ENCODE measurements at places on chromosomes 3 and 15.

DNA sequence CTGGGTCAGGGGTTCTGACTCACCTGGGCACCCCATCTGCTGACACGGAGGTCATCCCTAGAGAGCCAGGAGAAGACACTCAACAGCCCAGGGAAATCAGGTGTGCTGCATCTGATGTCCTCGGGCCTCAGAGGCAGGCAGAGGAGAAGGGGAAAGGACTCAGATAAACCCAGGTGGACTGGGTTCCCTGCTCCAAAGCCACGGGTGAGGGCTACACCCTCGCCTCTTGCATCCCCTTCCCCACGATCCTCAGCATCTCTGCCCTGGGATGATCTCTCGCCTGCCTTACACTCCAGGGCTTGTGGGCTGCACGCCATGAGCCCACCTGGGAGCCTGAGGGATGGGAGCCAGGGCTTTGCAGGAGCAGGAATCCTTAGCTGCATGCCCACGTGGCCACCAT lies 8.2 kb upstream of the DUSP7 start:
- no peak for DNase-seq

DNA sequence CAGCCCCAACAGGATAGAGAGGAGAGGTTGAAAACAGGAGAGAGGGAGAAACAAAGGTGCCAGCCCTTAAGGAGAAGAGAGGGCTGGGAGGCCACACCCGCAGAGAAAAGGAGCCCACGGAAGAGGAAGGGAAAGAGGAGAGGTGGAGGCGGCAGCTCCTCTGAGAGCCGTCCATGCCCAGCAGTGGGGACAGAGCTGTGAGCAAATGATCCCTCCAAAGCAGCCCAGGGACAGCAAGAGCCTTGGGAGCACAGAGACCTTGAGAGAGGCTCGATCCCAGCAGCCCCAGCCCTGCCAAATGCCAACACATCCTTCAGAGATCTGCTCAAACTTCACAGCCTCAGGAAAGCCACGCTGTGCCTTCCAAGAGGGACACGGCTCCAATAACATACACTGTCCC lies 66.7 kb upstream of the CORO2B start:
- no peak for DNase-seq

DNA sequence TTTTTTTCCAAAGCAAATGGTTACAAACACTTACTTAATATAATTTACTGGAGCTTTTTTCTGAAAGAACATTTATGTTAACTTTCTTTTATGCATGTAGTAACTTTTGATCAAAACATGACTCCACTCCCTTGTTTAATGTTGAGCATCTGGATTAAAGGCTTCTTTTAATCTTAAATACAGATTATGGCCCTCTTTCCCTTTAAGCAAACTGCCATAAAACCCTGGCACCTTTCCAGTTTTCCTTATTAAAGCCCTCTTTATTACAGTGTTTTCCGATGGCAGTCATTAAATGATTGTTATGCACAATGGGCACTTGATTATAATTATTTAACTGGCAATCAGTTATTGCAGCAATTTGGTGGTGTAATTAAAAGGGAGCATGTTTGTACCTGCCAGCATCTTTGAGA lies 167.0 kb downstream of the VGLL4 start:
- no peak for DNase-seq

DNA sequence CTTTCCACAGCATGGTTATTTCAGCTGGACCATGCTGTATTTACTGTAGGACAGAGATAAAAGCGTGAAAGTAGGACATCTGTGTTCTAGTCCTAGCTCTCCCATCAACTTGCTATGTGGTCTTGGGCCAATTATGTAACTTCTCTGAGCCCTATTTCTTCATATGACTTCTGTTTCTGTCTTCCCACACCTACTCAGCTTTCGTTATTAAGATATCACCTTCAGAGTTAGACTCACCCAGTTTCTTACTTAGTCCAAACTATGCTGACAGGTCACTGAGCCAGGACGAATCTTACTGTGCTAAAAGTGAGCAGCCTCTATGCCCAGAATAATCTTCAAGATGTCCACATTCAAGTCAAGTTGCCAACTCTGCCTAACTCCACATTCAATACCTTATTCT lies 283.7 kb downstream of the IL5RA start:
- DNase-seq = no peak

DNA sequence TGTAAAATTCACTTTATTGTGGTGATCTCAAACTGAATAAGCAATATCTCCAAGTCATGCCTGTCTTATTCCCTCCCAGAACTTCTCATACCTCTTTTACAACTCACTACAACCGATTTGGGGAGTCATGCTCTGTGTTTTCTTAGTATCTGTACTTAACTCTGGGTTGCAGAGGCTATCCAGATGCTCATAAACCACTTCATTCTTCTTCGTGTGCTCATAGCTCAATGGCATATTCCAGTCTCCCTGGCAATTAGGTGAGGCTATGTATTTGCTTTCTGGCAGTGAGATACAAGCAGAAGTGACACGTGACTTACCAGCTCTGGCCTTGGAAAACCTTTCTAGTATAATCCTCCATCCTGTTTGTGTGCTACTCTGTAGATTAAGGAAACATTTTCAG lies 360.9 kb downstream of the ZNF385D start:
- no peak for DNase-seq

DNA sequence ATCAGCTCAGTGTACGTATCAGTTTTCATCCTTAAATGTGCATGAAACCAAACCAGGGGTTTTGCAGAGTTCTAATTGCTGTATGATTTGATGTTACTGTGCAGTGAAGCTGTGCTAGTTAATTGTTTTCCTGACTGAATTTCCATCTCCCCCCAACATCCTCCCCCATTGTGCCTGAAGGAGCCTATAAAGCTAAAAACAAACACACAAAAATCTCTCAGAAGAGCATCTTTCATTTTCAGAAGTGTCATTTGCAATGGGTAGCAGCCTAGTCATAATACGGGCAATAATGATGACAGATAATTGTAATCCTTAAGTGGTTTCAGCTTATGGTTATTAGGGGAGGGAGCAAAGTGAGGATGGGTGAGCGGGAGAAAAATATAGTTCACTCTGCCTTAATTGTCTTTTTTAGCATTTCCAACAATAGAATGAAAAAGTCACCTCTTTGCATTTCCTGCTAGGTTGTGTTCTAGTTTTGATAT lies 207.9 kb upstream of the TBL1XR1 start:
- DNase-seq = no peak

DNA sequence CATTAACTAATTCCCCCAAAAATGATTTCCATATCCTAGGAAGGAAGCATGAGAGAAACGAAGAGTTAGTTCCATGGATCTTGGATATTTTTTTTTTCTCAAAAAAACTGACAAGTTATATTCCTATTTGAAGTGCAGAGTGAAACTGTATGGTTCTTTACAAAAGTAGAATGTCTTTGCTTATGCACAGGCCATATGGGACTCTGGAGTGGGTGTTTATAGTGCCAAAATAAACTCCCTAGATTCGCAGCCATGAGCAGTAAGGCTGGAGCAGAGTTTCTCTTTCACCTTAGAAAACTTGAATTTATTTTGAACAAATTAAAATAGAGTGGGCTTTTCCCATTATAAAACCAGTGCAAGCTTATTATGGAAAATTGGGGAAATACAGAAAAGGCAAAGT lies 239.7 kb downstream of the PDCD6IP start:
- no peak for DNase-seq

GRCh38 chr3:190322604-190323245 lies 479 bp upstream of the CLDN1 start:
- no peak for DNase-seq

- no peak for DNase-seq
Measured at GRCh38 chr3:46286947-46287565, 44.8 kb downstream of the CCR3 start.

GRCh38 chr3:24725514-24726255 lies 231.0 kb upstream of the THRB start:
- no peak for DNase-seq

DNA sequence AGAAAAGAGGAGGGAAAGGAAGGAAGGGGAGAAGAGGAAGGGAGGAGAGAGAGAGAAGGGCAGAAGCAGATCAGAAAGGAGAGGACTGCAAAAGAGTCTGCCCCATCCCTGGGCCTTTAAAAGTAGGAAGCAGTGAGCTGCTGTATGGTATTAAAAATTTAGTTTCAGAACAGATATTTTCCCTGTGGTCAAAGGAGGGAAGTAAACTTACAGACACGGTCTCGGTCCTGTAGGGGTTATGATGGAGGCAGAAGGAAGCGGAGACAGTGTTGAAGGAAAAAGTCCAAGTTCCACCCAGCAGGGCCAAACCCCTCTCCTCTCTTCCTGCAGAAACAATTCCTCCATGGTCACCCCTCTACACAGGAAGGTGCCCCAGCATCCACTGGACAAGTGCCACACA lies 122.0 kb upstream of the PROK2 start:
- DNase-seq = no peak

DNA sequence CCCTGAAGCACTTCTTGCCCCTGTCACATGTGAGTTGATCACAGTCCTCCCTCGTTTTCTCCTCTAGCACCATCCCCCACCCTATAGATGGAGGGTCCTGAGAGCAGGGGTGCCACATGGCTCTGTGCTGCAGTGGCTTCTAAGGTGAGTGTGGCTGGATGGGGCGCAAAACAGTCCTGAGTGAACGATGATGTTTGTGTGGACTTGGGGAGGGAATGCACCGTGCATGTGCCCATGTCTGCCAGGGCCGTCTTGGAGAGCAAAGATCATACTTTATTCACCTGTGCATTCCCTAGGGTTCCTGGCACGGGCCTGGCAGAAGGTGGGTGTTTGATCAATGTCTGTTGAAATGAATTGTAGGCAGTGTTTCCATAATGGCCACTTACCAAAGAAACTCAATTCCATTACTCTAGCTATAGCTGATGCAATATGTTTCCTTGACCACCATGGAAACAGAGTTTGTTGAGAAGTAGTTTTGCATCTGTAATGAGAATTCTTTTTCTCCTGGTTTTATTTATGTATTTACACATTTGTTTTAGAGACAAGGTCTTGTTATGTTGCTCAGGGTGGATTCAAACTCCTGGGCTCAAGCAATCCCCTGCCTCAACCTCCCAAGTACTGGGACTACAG lies 58.0 kb downstream of the ABTB1 start:
- DNase-seq = no peak

- DNase-seq = no peak
Measured at GRCh38 chr3:86658876-86659275, 332.1 kb downstream of the VGLL3 start.

DNA sequence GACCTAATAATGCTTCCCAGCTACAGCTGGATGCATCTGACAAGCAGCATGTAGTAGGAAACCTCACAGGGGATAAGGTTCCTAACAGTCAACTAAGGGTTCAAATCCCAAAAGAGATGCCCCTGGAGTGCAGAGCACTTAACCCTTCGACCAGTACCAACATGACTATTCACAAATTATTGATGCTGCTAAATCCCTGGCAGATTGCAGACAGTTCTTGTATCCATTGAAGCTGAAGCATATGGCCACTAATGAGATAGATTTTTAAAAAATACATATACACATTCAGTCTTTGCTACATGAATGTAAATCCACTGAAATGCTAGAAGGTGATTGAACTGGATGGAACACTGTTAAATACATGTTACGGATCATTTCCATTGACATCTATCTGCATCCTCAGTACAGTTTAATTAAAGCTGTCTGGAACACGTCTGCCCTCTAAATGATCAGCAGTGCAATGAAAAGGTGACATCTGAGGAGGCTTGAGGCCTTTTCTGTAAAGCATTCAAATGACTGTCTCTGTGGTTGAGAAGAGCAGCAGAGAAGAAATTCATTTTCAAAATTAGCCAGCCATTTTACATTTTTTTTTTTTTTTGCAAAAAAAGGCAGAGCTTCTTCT lies 19.5 kb upstream of the NANOGP8 start:
- no peak for DNase-seq

- DNase-seq = no peak
Measured at GRCh38 chr3:95926904-95927501, 887.4 kb upstream of the EPHA6 start.

DNA sequence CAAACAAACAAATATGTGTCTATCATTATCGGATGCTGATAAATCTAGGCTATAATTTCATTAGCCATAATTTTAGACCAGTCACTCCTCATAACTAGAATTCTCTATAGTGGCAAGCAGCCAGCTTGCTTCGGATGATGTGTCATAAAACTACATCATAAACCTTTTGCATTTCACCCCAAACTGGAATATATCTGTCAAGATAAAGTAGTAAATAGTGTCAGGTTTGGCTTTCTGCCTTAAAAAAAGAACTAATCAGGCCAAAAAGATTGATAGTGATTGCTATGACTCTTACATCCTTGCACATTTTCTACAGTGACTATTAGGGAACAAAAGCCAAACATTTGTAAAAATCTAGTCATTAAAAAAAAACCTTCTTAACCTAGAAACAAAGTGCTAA lies 51.0 kb downstream of the DPPA2 start:
- no peak for DNase-seq

GRCh38 chr3:172820492-172820891 lies 70.0 kb downstream of the ECT2 start:
- DNase-seq = no peak

DNA sequence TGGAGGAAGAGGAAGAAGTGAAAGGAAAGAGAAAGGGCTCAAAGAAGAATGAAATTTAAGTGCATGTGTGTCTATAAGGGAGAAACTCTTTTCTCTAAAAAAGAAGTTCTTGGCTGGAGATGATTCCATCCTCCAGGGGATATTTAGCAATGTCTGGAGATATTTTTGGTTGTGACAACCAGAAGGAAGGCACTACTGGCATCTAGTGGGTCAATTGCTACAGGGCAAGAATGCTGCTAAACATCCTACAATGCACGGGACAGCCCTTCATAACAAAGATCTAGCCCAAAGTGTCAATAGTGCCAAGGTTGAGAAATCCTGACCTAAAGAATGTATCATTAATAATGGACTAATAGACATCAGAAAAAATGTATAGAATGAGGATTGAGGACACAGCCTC lies 57.4 kb upstream of the ST3GAL6 start:
- no peak for DNase-seq

DNA sequence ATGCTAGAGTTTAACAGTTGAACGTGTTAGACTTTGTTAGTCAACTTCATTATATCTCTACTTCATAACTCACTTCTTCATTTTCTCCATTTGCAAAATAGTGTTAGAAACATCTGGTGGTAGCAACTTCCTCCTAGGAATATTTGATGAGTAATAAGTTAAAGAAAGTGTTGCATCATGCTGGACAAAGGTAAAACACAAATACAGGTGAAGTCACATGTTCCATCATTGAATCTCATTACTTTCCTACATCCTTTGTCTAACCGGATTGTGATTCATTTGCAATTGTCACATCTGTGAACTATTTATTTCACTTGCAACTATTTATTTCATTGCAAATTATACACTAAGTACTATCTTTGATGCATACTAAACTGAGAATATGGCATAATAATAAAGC lies 186.5 kb downstream of the TUSC7 start:
- DNase-seq = no peak

- DNase-seq = no peak
Measured at GRCh38 chr3:171776839-171777583, 33.3 kb downstream of the PLD1 start.

GRCh38 chr3:8835385-8835784 lies 66.0 kb upstream of the OXTR start:
- no peak for DNase-seq

- no peak for DNase-seq
Measured at GRCh38 chr15:32706704-32707103, 11.1 kb upstream of the GREM1 start.

GRCh38 chr15:98241032-98241554 lies 280.6 kb downstream of the ARRDC4 start:
- no peak for DNase-seq

All from stimulated activated CD8-positive, alpha-beta memory T cell treated with anti-CD3 and anti-CD28 coated beads, Interleukin-15, amount 100 ng/mL, for 48 hours (primary cell).